Activated T-helper 1 cell treated with anti-CD3 and anti-CD28 coated beads, Interleukin-2, amount 50 U/mL, for 16 hours (primary cell): ENCODE measurements at places on chromosomes 5 and 9.

- DNase-seq = no peak
These were observed 52.0 kb downstream of the FYB1 start for GRCh38 chr5:39167141-39167971.

DNA sequence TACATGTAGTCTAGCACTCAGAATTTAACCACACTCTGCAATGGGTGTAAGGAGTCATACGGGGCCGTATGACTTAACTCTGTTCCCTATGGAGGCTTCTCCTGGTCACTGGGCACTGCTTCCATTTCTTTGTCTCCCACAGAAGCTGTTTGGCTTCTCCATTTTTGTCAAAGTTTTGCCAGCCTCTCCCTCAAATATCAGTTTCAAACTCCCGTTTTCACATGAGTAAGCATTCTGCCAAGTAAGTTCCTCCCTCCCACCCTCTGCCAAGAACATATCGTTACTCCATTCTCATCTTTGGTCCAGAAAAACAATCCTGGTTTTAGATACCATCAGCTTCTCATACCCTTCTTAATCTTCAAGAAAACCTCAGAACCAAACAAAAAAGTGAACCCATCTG lies 6.1 kb downstream of the AFAP1L1 start:
- DNase-seq = no peak

GRCh38 chr9:94945197-94946144 lies 219.0 kb downstream of the AOPEP start:
- no peak for DNase-seq

DNA sequence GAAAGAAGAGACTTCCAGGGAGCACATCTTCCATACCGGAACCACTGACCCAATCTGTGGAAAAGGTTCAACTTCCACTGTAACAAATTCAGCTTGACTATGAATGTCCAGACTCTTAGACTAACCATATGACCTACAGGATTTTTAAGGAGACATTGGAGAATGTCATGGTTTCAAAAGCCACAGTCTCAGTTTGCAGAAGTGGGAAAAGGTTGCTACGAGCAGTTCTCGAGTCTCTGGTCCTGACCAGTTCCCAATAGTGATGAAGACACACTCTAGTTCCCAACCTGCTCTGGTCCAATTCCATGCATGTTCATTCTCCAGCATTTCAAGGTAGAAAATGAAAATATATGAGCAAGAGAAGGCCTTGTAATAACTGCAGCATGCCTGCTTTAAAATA lies 158.0 kb downstream of the MAPKAP1 start:
- no peak for DNase-seq

GRCh38 chr9:129671519-129671918 lies 6.1 kb downstream of the PRRX2 start:
- no peak for DNase-seq

- DNase-seq = no peak
These were observed 84.5 kb upstream of the CTNNA1 start for GRCh38 chr5:138668451-138669380.

GRCh38 chr5:74642543-74642863 lies 2.0 kb upstream of the ENC1 start:
- DNase-seq = no peak

DNA sequence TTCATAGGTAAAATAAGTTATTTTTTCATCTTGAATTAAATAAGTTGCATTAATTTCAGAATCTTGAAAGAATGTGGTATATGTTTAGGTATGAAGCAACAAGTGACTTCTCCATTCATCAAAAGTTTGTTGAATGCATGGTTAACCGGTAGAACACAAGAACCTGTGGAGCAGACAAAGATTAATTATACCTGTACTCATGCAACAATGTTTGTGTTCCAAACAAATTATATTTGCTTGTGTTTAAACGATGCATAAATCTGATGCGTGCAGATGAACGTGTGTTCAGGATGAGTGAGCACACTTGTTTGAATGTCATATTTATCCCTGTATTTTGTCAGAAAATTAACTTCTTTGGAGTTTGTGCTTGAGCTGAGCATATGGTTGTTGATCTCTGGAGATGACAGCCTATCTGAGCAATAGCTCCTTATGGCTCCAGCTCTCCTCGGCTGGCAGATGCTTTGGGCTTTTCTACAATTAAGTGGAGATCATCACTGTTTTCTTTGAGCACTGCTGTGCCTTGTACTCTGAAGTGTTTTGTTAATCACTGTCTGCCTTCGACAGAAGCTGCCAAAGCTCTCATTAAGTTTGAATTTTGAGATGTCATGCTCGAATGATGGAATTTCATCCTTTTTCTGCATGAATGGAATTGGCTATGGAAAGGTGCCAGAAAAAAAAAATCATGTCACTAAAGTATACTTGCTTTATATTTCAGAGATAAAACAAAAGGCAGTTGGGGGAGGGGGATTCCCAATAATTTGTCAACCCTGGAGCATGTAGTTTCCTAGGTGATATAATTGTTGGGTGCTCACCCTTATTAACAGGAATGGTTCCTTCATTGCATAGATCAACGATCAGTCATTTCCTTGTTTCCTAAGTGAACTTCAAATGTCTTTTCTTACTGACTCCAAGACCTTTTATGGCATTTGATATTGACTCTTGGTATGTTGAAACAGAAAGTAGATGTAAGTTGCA lies 502.5 kb upstream of the ARRDC3 start:
- DNase-seq = no peak

DNA sequence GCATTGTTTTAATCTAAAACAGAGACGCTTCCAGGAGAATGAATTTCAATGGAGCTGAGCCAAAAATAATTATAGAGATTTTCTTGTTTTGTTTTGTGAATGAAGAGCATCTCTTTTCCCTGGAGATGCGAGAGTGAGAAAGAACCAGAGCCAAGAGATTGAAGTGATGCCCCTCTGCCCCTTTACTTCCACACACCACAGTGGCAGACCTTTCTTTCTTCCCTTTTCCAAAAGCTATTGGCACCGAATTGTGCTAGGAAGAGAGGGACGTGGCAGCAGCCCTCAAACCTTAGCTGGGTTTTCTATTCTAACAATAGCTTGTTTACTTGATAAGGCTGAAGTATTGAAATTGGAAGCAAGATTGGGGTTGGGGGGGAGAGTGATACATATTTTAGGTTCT lies 133.0 kb upstream of the TMEM161B start:
- DNase-seq = no peak

- no peak for DNase-seq
These were observed 325.2 kb downstream of the CETN3 start for GRCh38 chr5:90084342-90084741.

- DNase-seq = no peak
These were observed 11.2 kb upstream of the SEMA4D start for GRCh38 chr9:89508951-89509615.

- DNase-seq = no peak
These were observed 310.4 kb downstream of the ARL15 start for GRCh38 chr5:54000011-54000410.

GRCh38 chr5:173917788-173918786 lies 29.9 kb downstream of the CPEB4 start:
- peak; percentile 25 for DNase-seq

DNA sequence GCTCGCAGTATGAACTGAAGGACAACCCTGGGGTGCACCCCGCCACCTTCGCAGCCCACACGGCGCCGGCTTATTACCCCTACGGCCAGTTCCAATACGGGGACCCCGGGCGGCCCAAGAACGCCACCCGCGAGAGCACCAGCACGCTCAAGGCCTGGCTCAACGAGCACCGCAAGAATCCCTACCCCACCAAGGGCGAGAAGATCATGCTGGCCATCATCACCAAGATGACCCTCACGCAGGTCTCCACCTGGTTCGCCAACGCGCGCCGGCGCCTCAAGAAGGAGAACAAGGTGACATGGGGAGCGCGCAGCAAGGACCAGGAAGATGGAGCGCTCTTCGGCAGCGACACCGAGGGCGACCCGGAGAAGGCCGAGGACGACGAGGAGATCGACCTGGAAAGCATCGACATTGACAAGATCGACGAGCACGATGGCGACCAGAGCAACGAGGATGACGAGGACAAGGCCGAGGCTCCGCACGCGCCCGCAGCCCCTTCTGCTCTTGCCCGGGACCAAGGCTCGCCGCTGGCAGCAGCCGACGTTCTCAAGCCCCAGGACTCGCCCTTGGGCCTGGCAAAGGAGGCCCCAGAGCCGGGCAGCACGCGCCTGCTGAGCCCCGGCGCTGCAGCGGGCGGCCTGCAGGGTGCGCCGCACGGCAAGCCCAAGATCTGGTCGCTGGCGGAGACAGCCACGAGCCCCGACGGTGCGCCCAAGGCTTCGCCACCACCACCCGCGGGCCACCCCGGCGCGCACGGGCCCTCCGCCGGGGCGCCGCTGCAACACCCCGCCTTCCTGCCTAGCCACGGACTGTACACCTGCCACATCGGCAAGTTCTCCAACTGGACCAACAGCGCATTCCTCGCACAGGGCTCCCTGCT lies 3.8 kb downstream of the IRX1 start:
- no peak for DNase-seq

DNA sequence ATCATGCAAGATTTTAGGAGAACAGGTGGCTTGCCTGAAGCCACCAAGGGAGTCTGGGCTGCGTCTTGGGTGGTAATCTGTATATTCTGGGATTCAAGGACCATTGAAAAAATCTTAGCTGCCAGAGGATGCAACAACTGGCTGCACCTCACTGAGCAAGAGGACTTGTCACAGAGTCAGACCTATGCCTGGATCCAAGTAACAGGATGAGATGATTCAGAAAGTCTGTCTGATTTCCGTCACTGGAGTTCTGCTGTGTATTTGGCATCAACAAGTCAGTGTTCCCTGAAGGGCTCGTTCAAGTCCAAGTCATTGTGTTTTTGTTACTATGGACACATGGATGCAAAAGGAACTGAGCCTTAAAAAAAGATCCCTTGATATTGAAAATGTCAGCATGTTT lies 37.8 kb upstream of the CARTPT start:
- no peak for DNase-seq

DNA sequence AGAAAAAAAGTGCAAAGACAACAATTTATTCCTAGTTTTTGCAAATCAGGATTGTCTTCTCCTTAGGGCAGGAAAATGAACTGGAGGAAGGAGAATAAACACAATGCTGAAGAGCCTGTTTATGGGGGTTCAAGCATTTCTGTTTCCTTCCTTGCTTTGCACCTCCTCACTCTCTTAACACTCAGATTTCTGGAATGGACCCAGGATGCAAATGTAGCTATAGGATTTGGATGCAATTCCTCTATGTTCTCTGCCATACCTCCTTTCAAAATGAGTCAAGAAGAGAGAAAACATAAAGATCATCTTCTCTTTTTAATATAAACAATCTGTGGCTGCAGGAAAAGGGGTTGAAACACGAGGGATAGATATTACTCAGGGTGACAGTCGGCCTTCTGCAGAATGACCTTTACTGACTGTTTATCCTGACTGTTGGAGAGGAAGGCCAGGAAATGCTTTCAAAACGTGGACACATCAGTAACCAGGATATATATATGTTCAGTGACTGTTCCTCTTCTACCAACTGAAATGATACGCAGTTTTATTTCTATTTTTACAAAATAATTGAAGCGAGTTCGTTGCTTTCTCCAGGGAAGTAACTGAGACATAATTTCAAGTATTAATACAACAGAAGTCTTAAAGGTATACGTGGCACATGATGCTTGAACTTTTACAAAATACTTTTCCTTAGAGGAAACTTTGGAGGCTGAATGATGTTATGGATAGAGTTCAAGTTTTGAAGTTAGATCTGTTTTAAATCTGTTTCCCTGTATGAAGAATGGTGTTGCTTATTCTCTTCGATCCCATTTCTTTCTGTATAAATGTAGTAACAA lies 44.4 kb downstream of the ACTBL2 start:
- DNase-seq = no peak

DNA sequence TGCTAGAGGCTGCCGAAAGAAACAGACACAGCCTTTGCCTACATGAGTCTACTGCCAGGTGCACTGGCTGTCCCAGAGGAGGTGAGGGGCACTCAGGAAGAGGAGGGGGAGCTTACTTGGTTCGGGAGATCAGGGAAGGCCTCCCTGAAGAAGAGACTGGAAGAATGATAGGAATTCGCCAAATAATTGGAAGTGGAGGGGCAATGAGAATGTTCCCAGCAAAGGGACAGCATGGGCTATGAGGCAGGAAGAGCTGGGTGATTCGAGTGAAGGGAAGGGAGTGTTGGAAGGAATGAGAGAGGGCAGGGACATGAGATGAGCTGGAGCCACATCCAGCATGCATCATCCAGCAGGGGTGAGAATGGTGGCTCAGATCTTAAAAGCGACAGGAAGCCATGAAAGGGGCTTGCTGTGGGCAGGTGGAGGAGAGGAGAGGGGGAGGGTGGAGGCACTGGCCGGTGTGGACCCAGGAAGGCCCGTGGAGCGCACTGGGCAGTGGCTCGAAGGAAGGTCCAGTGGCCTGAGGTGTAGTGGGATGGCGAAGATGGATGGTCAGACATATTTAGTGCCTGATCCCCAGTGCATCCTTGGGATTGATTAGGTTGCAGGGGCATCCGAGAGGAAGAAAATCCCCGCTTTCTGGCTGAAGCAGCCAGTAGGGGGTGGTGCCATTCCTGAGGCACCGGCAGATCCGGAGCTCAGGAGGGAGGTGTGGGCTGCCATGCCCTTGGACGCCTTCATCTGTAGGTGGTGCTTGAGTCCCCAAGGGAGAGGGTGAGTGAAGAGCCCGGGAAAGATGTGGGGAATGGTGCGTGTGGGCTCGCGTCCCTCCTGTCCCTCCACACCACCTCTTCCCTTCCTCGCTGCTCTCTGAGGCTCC lies 53.5 kb upstream of the GARNL3 start:
- DNase-seq = no peak

DNA sequence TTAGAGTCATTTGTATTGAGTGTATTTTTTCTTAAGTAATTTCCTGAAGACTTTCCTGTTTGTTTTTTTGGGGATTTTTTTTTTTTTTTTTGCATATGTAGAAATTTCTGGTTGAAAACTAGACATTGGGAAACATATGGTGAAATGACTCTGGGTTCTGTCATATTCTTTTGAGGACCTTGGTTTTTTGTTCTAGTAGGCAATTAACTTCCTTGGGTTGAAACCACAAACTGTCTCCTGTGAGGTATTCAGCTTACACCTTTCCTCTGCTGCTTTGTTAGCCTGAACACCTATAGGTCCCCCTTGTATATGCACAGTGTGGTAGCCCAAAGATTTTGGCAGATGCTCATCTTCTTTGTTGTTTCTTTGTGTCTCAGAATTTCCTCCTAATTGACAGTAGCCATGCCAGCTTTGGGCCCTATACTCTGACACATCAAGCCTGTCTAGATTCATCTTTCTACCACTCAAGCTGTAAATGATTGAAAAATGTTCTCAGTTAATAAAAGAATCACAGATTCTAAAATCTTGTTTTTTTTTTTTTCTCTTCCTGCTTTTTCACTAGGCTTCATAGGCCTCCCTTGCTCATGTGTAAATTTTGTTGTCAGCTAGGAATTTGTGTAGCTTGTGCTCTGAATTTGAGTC lies 140.6 kb downstream of the COMMD10 start:
- no peak for DNase-seq

DNA sequence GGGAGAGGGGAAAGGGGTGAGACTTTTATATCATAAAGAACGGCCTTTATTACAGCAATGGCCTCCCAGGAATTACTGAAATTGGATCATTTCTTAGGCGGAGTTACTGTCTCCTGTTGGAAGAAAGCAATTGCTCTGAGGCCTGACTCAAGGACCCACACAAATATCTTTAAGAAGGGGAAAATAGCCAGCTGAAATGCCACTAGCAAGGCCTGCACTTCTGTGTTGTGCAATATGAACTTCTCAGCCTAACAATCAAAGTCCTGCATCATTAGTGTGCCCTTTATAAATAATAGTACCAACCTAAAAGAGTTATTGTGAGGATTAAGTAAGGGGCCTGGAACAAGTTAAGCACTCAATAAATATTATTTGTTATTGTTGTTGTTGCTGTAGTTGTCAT lies 30.1 kb upstream of the TRIM32 start:
- no peak for DNase-seq
